NCI-H187 treated with DMSO at 0.1 percent for 48 hours (cell line): ENCODE measurements at places on chromosomes 4 and X.

DNA sequence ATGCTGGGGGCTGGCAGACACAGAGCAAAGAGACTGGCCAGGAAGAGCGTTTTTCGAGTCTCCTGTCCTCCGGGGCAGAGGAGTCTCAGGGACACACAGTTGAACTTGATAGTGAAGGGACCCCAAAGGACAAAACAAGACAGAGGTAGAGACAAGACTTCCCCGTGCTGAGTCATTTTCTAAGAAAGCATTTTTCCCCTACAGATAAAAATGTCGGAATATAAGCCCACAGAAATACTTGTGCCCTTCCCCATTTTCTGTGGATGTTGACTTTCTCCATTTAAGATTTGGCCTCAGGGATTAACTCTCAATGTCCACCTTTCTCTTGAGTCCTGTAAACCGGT, 523 bp upstream of the BTK start:
- DNase-seq, result no peak

GRCh38 chrX:68795741-68796140, 33.1 kb upstream of the EFNB1 start:
- DNase-seq, result no peak

- no peak for DNase-seq
These were observed 377.8 kb upstream of the PRKX start for GRCh38 chrX:4091046-4091760.

GRCh38 chr4:58739275-58739674, 1629.1 kb upstream of the IGFBP7 start:
- DNase-seq, result no peak

DNA sequence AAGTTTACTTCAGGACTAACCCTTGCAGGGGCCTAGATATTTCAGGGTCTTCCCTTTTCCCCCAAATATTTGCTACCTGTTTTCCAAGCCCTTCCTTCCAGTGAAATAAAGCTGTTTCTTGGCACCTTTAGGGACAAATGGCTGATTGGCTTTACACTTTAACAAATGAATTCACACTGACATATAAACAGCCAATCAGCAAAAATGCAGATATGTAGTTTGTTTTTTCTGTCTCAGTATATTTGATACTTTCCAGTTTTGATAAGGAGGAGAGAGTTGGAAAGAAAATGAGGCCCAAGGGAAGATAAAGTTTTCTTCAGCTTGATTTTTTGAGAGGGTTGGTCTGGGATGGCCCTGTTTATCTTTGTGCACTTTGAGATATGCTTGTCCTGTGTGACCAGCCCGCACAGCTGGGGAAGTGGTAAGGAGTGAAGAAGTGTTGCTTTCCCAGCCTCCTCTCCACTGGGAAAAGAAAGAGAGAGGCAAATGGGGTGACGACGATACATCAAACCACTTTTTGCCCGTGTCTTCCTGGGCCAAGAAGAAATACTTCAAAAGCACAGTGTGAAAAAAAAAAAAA, 67.5 kb downstream of the MGST2 start:
- no peak for DNase-seq

DNA sequence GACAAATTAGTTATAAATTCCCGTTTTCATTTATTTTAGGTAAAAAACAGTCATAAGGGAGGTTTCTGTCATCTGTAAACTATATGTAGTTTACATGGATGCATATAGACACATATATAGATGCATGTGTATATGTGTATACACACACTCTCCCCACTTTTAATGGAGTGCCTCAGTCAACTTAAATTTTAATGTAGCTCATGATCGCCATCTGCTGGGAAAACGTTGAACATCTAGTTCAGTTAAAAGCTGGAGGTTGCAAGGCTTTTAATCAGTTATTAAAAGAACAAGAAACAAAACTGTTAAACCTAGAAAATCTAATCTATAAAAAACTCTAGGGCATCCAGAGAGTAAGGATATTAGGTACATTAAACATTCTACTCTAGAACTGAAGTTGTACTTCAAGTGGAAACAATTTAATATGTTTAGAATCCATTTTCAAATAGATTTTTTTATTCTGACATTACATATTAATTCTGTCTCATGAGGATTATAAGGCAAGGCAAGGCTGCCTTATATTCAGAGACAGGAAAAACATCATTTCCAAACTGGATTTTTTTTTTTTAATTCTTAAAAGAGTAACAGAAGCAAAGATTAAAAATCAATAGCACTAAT, 122.6 kb downstream of the SHISA3 start:
- peak; percentile 4 for DNase-seq

DNA sequence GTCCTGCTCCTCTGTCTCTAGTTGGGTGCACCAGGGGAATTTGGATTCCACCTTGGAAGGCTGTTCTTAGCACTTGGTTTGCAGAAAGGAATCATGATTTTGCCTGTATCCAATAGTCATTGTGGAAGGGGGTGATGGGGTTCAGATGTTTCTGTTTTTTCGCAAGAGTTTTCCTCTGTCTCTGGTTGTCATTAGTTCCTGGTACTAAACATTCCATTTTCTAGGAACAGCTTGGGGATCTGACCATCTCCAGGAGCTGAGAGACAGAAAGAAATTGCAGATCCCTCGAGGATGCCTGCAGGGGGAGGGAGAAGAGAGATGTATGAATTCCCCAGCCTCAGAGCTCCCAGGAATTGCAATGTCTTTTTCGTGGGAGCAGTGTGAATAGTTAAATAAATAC, 70.9 kb downstream of the CYTL1 start:
- DNase-seq, result no peak

GRCh38 chr4:98610926-98611676, 47.3 kb downstream of the TSPAN5 start:
- DNase-seq, result no peak

DNA sequence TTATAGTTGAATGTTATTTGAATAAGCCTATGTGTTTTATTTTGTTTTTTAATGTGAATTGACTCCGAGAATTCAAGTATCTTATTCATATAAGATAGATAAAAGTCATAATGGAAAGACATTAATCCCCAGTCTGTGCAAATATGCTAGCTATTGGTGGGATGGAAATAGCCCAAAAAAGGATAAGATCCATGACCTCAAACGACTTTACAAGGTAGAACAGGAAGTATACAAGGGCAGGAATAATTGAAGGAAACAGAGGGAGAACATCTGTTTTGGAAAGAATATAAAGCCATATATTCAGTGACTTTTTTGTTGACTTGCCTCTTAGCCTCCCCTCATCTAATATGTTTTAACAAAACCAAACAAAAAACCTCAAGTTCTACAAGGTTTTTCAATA, 9.0 kb downstream of the ABCE1 start:
- no peak for DNase-seq

GRCh38 chr4:1851160-1851559, 4.8 kb downstream of the LETM1 start:
- no peak for DNase-seq

- DNase-seq, result no peak
These were observed 8.5 kb upstream of the PCDH19 start for GRCh38 chrX:100418556-100418955.

- DNase-seq, result no peak
These were observed 7.0 kb upstream of the TLR3 start for GRCh38 chr4:186061921-186062320.
